ENCODE measurements at places on chromosomes 5 and 9.
A peak's percentile ranks its signal among the peaks of the same experiment; 100 is the strongest.

DNA sequence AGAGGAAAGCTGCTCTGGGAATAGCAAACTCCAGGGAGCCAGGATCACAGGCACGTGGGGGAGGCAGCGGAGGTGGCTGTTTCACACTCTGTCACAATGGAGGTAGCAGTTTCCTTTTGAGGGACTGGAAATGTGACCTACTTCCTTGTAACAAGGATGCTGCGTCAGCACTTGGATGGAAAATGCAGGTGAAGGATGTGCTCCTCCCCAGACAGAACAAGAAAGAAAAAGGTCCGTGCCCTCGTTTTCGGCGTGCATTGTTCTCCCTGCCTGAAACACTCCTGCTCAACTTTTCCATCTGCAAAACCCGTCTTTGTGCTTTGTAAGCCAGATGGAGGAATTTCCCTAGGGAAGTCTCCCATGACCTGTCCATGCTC, 55.1 kb upstream of the SH3PXD2B start:
- no peak for DNase-seq

- no peak for DNase-seq
Observed at GRCh38 chr5:80608731-80609130, 38.7 kb upstream of the ANKRD34B start.

- DNase-seq: no peak
Observed at GRCh38 chr9:85392260-85392659, 349.5 kb downstream of the AGTPBP1 start.

GRCh38 chr5:138647261-138647788, 72.1 kb upstream of the HSPA9 start:
- peak; percentile 40 for DNase-seq

DNA sequence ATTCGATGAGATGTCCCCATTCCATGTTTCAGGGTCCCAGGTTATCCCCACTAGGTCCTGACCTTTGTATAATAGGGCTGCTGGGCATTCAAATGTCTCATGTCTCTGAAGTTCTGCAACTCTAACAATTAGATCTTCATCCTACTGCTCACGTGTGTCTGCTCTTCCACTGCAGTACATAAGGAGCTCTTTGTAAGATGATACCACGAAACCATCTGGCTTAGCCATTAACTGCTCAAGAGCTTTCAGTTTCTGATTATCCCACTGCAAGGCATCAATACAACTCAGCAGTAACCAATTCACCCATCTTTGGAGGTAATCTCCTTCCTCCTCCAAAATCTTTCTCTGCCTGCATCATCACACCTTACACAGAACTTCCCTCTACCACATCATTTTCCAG, 49.9 kb upstream of the PPP2CA start:
- no peak for DNase-seq

Measured in EH (cell line).